ENCODE measurements at places on chromosomes 7 and 10.

DNA sequence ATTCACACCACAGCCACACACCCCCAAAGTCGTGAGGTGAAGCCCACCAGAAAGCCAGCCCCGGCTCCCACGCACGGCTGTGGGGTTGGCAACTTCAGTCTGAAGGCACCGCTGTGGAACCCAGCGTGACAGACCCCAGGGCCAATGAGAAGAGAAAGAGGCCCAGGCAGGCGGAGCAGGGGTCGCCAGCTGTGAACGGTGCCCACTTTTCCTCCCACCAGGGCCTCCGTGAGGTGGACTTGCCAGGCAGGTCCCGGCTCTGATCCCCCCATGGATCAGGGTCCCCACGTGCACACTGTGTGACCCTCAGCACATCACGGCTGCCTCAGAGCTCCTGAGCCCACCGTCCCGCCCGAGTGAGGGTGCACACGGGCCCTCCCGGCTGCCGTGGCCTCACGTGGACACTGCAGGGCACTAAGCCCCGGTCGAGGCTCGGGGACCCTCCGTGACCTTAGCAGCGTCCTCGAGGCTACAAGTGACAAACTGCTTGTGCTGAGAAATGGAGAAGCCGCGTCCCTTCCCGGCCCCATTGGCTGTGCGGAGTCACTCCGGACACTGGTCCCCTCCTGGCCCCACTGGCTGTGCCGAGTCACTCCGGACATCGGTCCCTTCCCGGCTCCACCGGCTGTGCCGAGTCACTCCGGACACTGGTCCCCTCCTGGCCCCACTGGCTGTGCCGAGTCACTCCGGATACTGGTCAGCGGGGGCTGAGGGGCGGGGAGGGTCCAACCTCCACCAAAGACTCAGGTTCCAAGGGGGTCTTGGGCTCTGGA, 72.4 kb upstream of the PDGFA start:
- no peak for DNase-seq

- no peak for DNase-seq
Observed at GRCh38 chr10:100864978-100865377, 47.8 kb upstream of the SLF2 start.

- DNase-seq: no peak
Observed at GRCh38 chr7:159031135-159031701, 113.4 kb downstream of the VIPR2 start.

DNA sequence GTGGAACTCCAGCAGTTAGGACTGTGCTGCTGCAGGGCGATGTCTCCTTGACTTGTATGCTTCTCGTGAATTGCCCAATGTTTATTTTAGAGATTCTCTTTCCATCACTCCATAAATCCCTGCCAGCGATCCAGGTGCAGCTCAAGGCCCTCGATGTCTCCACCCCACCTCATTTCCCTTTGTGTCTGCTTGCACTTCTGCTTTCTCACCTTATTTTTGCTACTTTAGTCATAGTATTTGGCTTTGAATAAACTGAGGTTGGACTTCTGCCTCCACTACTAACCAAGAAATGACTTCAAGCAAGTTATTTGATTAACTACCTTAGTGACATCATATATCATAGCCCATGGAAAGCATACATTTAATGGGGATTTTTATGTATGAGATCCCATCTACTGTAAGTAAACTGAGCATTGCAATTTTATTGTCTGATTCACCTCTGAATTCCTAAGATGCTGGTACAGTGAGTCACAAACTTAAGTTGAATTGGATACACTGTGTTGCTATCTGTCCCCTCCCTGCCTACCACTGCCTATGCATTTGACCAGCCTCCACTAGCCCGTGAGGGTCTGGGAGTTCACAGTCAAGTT, 255.8 kb downstream of the ABCA13 start:
- DNase-seq: peak; percentile 54

- DNase-seq: no peak
Observed at GRCh38 chr10:3143366-3143765, 29.2 kb downstream of the PITRM1 start.

DNA sequence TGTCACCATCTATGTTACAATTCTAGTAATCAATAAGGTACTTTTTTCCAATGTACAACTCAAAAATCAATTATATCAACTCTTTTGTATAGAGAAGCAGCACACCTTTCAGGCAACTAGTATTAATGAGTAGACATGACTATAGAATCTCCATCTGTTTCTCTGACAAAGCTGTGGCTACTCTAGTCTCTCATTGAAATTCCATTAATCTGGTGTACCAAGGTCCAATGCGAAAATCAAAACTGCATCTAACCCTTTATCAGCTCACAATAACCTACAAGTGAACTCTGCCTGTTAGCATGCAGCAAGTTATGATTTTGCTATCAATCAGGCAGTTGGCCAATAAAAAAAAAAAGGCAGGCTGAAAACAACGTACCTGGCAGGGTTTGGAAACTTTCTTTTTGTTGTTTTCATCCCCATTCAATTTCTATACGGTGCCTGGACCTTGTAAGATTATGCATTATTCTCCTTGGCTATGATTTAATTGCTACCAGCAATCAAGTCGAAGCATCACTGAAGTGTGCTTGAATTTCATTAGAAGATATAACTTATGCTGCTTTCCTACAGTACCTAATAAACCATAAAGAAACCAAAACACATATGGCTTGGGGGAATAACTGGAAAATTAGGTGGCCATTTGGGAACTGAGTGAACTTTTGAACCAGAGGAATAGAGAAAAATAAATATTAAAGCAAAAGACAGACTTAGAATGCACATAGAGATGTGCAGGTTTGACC, 23.2 kb downstream of the SKAP2 start:
- no peak for DNase-seq

GRCh38 chr10:106913348-106913747, 251.2 kb downstream of the SORCS1 start:
- DNase-seq: no peak

DNA sequence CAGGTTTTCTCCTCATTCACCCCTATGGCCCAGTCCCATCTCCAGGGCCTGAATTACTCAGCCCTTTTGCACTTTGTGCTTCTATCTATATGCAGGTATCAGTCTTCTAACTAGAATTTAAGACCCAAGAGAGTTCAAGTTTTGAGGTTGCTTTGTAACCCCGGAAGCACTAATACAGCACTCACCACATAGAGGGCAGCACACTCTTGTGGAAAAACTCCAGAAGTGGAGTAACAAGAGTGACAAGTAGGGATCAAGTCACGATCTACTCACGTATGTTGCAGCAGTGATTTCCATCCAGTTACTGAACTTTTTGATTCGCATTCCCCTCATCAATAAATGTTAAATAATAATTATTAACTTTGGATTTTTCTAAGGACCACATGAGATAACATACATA, 151.0 kb downstream of the CHCHD3 start:
- peak; percentile 4 for DNase-seq

DNA sequence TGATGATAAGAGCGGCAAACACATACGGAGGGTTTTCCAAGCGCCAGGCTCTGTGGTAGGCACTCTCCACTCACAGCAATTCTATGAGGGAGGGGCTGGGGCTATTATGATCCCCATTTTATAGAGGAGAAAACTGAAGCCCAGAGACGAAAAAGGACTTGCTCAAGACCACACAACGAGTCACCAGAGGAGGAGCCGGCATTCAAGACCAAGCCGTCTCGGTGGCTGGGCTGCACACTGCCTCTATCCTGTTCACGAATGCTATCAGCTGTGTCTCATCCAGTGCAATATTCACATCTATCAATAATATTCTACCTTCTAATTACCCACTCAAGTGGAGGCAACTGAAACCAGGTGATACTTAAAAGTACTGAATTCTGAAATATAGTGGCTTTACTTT, 67.8 kb upstream of the NMT2 start:
- DNase-seq: no peak

- DNase-seq: no peak
Observed at GRCh38 chr10:97858001-97858439, 8.4 kb downstream of the GOLGA7B start.

DNA sequence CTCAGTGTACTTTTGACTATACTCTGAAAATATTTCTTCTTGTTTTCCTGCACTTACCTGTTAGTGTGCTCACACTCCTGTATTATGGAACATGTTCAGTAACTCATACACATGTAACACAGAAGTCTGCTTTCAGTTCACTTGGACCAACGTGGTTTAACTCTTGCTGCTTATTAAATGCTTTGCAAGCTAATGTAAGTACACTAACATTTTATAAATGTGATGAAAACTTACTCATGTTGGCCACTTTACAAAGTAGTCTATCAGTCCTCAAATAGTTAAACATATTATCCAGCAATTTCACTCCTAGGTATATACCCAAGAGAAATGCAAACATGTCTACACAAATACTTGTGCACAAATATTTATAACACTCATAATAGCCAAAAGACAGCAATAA, 98.4 kb downstream of the UBE2H start:
- no peak for DNase-seq

- peak; percentile 17 for DNase-seq
Observed at GRCh38 chr10:11035301-11035991, 17.8 kb downstream of the CELF2 start.

DNA sequence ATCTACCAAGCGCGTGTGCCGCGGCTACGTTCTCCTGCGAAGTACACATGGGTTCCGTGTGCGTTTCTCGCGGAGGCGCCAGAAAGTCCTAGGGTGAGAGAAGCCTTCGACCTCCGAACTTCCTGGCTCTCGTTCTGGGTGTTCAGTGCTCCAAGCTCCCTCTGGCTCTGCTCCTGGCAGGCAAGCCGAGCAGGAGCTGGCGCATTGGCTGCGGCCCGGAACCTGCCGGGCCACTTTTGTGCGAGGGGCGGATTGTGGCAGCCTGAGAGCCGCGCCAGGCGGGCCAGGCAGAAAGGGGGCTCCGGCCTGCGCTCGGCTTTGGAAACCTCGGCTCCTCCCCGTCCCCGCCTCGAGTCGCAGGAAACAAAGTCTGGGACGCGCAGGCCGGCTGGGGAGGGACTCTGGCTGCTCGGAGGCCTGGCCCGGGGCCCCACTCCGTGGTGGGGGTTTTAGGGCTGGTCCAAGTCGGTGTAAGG, 9.6 kb downstream of the EMX2 start:
- no peak for DNase-seq

DNA sequence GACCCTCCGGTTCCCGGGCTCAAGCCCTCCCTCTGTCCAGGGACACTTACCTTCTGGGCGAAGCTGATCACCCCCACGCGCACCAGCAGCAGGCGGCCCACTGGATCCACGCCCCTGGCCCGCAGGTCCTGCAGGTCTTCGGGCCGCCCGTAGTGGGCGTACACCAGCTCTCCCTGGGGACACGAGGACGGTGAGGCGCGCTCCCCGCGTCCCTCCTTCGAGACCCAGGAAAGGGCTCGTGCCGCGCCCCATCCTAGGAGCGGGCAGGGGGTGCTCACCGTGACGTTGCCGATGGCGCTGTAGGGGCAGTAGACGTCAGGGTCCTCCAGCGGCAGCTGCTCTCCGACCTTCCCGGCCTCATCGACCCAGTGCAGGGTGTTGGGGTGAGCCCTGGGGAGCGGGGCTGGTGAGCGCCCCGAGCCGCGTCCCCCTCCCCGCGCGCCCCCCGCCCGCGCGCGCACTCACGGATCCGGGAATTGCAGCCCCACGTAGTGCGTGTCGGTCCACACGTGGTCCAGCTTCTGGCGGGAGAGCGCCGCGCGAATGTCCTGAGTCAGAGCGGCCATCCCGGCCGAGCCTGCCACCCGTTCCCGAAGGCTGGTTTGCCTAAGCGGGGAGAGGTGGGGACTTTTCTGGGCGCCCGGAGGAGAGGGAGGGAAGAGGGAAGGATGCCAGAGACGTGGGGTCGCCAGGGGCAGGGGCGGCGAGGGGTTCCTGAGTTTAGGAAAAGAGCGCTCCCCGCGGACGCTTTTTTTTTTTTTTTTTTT, 8.2 kb downstream of the TFR2 start:
- DNase-seq: peak; percentile 73

- no peak for DNase-seq
Observed at GRCh38 chr7:140212100-140212881, 35.5 kb upstream of the KDM7A start.

DNA sequence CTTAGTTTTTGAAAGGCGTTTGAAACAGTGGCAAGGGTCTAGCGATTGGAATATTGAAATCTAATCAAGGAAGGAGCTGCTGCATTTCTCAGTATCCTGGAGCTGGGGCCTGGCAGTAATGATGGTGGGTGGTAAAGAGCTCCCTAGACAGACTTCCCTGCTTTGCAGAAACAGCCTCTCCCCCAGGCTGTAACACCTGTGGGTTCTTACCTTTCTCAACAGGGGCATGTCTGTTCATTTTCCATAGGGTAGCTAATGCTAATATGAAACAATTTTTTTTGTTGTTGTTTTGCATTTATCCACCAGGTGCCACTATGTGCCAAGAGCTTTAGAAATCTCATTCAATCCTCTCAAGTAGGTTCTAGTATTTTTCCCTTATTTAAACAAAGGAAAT, 345.5 kb downstream of the REEP3 start:
- no peak for DNase-seq

DNA sequence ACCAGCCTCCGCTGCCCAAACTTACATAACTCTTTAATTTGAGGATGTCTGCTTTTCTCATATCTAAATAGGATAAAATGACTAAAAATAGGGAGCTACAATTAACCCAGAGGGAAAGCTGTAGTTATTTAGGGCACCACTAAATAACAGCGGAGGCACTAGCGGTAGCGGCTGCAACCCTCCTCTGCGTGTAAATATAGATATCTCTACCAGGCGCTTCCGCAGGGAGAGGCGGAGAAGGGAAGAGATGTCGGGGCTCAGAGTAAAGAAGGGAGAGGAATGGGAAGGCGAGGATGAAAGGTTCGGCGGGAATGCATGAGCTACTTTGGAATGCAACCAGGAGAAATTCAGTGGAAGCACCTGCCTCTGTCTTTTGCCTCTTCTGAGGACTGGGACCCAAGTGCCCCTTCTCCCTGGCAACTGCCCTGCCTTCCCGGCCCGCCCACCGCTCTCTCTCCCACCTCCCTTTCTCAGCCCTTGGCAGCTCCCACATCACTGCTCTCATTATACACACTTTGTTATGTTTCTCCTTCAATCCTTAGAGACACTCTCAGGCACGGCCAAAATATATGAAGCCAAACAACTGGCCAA, 698.3 kb downstream of the PARD3 start:
- DNase-seq: no peak

- no peak for DNase-seq
Observed at GRCh38 chr7:91374321-91374989, 110.2 kb downstream of the FZD1 start.

GRCh38 chr7:98170966-98171365, 40.3 kb upstream of the BHLHA15 start:
- DNase-seq: no peak

DNA sequence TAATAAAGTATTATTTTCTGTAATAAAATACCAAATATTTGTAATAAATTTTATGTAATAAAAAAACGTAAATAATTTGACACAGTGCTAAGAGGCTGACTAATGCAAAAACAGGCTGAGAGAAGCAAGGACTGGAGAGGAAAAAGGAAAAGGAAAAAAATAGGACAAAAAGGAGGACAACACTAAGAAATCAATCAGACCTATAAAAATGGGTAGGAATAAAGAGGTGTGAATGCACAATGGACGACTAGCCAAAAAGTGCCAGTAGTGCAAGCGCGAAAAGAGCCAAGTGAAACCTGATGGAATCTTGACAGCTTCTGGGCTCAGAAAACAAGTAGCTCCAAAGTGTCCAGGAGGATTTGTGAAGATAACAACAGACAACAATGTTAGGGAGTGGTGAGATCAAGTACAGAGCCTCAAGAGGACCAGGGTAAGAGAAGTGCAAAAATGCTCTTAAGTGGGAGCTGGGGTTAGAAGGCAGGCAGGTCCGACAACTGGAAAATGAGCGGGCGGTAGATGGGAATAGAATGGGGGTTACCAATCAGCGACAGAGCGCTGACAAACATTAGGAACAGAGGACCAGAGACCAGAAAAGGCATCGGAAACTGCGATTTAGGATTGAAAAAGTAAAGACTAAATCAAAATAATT, 1.2 kb downstream of the BRAF start:
- peak; percentile 16 for DNase-seq

Measured in hepatic stellate cell (primary cell).